ENCODE measurements at places on chromosomes 5 and 9. TPM values are rescaled to one million over a fixed set of nuclear protein-coding genes. Genes with fewer than 3 reads are reported as not detected.
A peak's percentile ranks its signal among the peaks of the same experiment; 100 is the strongest.

DNA sequence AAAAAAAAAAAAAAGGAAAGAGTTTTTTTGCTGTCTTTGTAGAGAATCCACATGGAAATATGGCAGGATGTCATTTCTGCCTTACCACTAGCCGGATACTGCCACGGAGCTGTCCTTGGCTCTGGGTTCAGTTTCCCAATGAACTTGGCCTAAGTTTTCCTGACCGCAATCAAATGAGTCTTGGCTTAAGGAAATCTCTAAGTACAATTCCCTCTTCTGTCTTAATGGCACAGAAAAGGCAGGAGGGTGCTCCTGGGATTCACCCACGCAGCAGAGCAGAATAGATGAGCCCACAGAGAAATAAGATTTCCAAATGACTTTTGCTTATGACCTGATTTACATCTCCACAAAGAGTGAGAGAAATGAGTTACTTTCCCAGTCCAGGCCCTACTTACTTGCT is 284.0 kb upstream of the VLDLR start:
- no peak for DNase-seq

DNA sequence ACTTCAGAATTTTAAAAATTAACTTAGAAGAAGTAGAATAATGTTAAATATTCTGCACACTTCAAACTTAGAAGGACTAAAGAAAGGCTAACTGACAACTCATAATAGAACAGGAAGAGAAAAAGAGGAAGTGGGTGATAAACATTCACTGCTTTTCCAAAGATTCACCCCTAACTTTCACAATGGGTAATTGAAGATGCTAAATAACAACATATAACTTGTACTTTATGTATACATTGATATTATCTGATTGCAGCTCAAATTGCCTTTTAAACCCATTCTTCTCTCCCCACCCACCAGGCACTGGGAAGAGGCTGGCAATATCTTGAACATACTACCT is 376.6 kb downstream of the EFNA5 start:
- DNase-seq: no peak

GRCh38 chr9:129719135-129719534 is 33.7 kb downstream of the PTGES start:
- DNase-seq: no peak

DNA sequence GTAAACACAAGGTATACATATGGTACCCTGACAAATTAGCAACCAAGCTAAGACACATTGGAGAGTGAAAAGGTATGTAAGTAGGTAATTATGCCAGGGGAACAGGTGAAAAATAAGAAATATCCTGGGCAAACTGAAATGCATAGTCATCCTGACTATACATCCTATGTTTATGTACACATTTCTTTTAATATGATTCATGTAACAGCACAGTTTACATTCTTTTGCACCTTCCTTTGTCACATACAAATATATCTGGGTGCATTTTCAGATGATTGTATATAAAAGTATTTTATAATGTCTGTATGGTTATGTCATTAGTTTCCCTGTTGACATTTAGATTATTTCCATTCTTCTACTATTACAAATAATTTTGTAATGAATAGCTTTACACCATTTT is 1146.9 kb downstream of the EFNA5 start:
- no peak for DNase-seq

DNA sequence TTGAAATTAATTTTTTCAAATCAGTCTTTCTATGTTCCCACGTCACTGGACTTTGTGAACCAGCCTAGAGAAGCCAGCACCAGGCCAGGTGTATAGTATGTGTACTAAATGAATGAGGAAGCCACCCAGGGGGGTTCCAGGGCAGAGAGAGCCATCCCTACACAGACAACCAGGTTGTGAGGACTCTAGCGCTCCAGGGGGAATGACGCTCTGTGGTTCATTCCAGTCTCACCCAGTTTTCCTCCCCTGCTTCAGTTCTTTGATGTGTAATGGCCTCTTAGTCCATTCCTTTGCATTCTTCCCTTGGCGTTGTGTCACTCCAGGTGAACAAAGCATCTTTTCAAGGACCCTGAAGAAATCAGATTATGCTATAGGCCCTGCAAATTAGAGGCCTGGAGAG is 330.6 kb downstream of the NSG2 start:
- no peak for DNase-seq

GRCh38 chr9:114057161-114057885 is 20.8 kb downstream of the AMBP start:
- no peak for DNase-seq

DNA sequence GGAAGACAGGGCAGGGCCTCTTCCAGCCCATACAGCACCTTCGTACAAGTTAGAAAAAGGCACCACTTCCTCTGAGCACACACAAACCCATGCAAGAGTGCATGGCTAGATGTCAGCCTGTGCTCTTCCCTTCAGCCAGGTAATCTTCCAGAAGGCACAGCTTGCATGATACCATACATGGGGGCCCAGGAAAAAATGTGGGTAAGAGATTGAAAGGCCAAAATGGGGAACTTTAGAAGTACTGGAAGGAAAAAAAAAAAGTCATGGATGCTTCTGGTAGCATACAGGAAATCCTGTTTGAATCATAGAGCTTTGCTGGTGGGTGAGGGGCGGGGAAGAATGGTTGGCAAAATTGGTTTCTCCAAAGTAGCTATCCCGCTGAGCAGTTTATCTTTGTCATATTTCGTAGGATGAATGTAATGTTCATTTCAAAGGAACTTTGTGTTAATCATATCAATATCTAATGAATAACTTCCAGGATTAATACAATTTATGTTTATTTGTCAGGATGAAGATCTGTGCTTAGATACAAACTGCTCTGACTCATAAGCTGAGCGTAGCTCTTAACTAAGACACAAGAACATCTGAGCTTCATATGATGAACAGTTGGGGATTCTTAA is 78.2 kb upstream of the MAP3K1 start:
- DNase-seq: no peak

GRCh38 chr9:91419222-91420191 is 4.1 kb downstream of the NFIL3 start:
- DNase-seq: peak; percentile 87

DNA sequence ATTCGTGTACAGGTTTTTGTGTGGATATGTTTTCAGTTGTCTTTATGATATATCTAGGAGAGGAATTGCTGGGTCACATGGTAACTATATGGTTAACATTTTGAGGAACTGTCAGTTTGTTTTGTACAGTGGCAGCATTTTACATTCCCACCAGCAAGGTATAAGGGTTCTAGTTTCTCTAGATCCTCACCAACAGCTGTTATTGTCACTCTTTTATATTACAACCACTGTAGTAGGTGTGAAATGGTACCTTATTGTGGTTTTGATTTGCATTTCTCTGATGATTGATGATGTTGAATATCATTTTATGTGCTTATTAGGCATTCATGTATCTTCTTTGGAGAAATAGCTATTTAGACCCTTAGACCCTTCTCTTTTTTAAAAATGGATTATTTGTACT is 82.9 kb downstream of the CCDC171 start:
- no peak for DNase-seq

DNA sequence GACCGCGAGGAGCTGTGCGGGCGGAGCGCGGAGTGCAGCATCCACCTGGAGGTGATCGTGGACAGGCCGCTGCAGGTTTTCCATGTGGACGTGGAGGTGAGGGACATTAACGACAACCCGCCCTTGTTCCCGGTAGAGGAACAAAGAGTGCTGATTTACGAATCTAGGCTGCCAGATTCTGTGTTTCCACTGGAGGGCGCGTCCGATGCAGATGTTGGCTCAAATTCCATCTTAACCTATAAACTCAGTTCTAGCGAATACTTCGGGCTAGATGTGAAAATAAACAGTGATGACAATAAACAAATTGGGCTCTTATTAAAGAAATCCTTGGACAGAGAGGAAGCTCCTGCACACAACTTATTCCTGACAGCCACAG is 590 bp downstream of the PCDHA6 start:
- DNase-seq: no peak

DNA sequence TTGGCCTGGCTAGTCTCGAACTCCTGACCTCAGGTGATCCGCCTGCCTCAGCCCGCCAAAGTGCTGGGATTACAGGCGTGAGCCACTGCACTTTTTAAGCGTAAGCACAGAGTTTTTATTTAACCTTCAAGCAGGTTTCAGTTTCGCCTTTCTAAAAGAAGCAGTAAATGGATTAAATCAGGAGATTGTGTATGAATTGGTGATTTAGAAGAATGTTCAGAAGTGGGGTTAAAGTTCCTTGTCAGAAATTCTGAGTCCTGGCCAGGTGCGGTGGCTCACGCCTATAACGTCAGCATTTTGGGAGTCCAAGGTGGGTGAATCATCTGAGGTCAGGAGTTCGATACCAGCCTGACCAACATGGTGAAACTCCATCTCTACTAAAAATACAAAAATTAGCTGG is 12.2 kb downstream of the HSPA4 start:
- no peak for DNase-seq

GRCh38 chr5:43687275-43687674 is 84.3 kb downstream of the NNT start:
- DNase-seq: no peak

- DNase-seq: no peak
Measured at GRCh38 chr5:178196281-178196812, 8.0 kb upstream of the HNRNPAB start.

DNA sequence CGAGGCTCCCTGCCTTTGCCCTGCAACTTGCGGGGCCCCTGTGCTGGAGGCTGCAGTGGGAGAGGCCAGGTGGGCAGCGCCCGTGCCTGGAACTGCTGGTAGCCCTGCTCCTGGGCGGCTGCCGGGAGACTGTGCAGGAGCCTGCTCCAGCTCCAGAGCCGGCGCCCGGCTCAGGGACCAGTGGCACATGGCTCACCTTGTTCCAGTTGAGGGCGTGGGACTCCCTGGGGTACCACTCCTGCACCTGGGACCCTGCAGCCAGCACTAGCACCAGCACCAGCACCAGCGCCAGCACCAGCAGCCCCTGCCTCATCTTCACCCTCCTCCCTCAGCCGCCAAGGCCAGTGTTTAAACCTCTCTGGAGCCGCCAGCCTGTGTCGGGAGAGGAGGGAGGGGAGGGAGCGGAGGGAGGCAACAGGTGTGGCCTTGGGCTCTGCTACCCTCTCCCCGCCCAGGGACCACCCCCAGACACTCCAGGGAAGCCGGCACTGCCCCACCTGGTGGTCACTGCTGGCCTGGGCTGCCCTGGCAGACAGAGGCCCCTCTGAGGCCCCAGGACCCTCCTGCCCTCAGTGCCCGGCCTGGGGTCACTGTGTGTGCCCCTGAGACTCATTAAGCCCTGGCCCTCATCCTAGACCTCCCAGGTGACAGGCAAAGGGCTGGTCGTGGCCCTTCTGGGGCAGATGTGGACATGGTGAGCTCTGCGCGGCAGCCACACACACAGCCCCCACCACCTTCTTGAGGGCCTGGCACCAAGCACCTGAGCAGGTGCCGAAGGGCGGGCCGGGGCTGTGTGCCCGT is at the start of gene LCN10:
Gene LCN10 (minus strand): TSS at position 350 of the 801 bp plus-strand sequence. CDS start 37 bp downstream, at position 313.
- no peak for DNase-seq

DNA sequence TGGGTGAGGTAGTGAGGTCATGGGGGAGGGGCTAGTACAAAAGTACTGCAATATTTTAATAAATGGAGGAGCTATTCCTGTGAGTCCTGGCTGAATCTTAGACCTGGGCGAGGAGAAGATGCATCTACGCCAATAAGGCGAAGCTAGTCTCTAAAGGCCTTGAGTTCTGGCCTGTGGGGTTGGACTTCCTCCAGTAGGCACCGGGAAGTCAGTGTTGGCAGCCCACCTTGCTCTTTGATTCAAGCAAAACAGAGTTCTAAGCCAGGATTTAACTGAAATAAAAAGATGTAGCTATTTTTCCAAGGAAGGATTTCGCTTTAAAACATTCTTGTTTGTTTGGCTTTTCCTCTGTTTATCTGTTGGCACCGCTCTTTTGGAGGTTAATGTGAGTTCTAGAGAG is 244.6 kb downstream of the KIF4B start:
- DNase-seq: no peak

GRCh38 chr9:27771803-27772545 is 198.7 kb upstream of the C9orf72 start:
- no peak for DNase-seq

GRCh38 chr5:68093455-68094159 is 121.9 kb upstream of the PIK3R1 start:
- no peak for DNase-seq

- DNase-seq: no peak
Measured at GRCh38 chr9:108351571-108351970, 504.2 kb downstream of the ACTL7B start.

- no peak for DNase-seq
Measured at GRCh38 chr5:4518903-4519672, 621.0 kb upstream of the ADAMTS16 start.

DNA sequence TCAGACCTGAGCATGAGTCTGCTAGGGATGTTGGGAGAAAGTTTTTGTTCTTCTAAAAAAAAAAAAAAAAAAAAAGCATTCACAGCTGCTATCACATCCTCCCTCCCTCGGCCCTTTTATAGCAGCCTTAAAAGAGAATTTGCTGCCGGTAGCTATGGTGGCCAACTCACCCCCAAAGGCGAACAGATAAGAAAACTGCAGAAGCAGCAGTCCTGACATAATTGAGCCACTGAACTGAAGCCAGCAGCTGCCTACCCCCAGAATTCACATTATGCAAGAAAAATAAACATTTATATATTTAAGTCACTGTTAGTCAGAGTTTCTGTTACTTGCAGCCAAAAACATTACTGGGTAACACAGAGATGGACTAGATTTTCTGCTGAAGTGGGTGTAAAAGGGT is 124.3 kb upstream of the SMARCA2 start:
- DNase-seq: no peak

- no peak for DNase-seq
Measured at GRCh38 chr5:172229904-172230303, 35.9 kb downstream of the EFCAB9 start.

DNA sequence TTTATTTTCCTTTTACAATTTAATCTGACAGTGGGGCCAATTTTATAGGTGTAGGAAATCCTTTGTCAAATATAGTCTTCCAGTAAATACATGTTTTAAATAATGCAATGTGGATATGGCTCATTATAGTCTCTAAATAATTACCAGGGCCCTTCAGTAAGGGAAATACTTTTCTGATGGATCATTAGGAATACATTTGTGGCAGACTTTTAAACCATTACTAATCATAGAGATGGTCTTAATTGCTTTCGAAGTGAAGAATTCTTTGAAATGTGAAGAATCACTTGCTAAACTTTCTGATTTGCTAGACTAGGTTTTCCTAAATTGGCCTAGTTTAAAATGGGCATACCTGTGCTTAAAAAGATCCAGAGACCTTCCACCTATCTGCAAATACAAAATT is 105.6 kb upstream of the ELL2 start:
- DNase-seq: no peak

HOMER1 gene
- 4.2 TPM for total RNA-seq

F2RL1 gene
- total RNA-seq: not detected

OR1Q1 gene
- total RNA-seq: not detected

KIF24 gene
- total RNA-seq: 3.4 TPM

TEK gene
- total RNA-seq: not detected

RAB14 gene
- total RNA-seq: 73.8 TPM

MYMK gene
- not detected for total RNA-seq

IL9 gene
- 3.0 TPM for total RNA-seq

OTULINL gene
- 14.6 TPM for total RNA-seq

MTMR12 gene
- 31.9 TPM for total RNA-seq

PCDHB9 gene
- not detected for total RNA-seq

ITK gene
- total RNA-seq: 225 TPM

MRPS2 gene
- total RNA-seq: 38.2 TPM

OBP2B gene
- not detected for total RNA-seq
